Retinal pigment epithelial cell (primary cell): ENCODE measurements at places on chromosomes 1 and 21.

GRCh38 chr1:150149271-150150132, at the start of gene PLEKHO1:
TSS of gene PLEKHO1 (plus strand) at chr1:150149916. CDS start at chr1:150150258, 342 bp downstream.
- no peak for DNase-seq

GRCh38 chr21:42047821-42048613, 23.1 kb upstream of the UMODL1 start:
- peak; percentile 34 for DNase-seq

DNA sequence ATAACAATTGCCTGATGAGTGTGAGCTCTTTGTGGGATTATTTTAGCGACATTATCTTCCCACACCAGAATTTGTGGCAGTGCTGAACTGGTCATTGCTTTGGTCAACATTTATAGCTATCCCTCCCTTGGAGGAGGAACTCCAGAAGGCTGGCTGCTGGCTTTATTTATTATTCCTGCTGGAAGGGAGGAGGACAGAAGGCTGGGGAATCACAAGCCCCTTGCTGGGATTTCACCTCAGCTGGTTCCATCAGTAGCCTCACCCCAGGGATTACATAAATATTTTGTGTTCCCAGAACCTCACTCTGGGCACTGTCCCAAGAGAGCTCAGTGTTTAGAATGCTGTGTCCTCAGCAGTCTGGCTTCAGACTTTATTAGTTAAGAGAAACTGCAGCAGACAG, 102.8 kb upstream of the C1orf21 start:
- DNase-seq, result peak; percentile 66

DNA sequence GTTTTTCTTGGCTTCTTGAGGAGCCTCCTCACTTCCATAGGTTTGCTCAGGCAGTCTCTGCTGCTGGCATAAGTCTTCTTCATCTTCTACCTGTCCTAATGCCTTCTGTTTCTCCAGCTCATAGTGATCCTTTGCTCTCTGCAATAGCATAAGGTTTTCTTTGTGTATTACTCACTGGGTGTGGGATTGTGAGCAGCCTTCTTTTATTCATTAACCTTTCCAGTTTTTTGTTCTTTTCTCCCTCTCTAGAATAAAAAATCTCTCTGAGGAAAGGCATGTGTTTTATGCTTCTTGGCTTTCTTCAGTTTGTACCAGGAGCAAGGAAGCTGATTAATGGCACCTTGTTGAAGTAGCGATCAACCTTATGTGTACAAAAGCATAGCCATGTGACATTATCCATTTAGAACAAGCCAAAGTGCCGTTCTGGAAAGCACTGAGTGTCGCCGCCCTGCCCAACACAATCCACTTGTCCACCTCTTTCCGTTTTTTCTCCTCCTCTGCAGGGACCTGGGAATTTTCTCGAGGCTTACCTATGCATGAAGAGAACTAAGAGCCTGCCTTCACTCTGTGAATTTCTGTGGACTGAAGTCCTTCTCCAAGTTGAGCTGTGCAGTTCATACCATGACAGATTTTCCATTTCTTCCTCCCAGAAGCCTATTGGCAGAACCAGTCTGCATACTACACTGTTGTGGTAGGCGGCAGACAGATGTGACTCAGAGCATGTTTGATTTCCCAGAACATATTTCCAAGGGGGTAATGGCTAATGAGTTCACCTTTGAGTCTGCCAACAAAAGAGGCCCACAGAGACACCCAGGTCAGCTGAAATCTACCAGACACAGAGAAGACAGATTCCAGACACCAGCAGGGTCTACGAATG, 39.0 kb downstream of the DPT start:
- DNase-seq, result no peak

- no peak for DNase-seq
These were observed 648 bp upstream of the RGS7 start for GRCh38 chr1:241357366-241358340.

DNA sequence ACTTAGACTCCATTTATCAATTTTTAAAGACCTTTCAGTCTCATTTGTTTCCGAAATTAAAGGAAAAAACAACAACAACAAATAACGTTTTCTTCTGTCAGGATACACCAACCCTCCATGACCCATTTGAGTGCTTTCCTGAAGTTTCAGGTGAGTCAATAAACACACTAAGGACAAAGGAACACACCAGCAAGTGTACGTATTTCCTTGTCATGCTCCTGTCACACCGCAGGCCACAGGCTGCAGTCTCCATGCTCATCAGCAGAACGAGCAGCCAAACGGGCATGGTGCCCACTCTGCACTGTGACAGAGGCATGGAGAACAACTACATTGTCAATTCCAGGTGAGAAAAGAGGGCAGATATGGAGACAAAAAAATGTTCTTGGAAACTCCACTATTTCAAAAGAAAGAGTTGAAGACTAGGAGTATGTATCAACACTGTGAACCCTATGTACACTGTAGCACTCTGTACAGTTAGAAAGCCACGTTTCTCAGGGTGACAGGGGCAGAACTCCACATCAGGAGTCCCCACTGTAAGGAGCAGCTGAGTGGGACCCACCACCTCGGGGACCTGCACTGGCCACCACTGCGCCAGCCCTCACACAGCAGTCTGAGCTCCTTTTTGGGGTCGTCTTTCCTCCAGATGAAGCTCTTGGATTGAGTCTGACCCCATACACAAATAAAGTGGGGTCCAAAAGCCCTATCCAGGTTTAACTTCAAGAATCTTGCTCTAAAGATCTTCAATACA, 2.6 kb downstream of the PTTG1IP start:
- DNase-seq, result no peak
